ENCODE measurements at places on chromosomes 6 and 20.

DNA sequence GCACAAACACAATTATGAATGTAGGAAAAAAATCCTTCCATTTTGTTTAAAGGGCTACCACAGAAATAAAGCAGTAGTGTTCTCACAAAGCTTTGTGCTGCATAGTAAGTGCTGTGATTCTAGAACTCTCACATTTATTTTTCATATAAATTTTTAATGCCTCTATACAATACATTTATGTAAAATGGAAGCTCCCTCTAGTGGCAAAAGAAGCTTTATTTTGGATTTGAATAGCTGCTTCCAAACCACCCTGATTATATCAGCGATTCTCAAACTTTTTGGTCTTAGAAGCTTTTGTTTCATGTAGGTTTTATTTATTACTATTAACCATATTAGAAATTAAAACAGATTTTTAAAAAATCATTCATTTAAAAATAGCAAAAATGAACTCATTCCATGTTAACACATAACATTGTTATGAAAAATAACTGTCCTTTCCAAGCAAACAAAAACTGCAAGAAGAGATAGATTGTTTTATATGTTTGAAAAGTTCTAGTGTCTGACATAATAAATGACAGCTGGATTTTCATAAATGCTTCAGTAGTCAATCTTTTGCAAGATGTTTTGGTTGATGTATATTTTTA is 38.4 kb downstream of the HS3ST5 start:
- DNase-seq, result no peak

GRCh38 chr20:50286174-50286511 is 95.5 kb downstream of the CEBPB start:
- DNase-seq, result no peak

DNA sequence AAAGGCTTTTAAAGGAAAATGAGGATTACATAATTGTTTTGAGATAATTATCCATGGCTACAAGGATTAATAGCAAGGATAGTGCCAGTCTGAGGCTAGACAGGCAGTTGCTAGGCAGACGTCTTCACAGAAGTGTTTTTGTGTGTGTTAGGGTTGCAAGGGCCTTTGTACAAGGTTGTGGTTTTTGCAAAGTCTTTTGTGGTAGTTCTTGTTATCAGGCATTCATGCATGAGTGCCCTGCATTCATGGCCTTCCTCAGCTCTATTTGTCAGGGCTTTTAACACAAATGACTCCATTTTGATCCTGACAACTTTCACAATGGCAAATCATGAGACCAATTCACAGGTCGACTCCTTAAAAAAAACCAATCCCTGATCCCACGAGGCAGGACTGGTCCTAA is 68.1 kb upstream of the TXNDC5 start:
- no peak for DNase-seq

- no peak for DNase-seq
Measured at GRCh38 chr6:3351105-3351676, 92.4 kb downstream of the PSMG4 start.

DNA sequence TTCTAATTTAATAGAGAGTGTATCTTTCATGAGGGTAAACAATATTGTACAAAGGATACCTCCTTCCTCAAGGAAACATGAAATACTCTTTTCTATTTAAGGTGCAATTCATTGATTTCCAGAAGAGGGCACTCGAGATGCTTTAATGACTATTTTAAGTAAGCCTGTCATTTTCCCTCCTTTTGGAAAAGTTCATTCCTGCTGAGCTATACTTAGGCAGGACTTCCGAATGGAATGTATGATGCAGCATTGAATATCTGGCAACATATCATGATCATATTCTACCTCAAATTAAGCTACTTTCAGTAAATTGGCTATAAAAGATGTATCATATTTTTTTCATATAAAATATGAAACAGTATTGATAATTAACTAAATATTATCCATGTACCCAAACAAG is 5.0 kb downstream of the DST start:
- DNase-seq, result no peak

GRCh38 chr20:60167812-60168211 is 209.6 kb downstream of the CDH26 start:
- no peak for DNase-seq

- DNase-seq, result no peak
Measured at GRCh38 chr6:129598244-129599187, 111.5 kb downstream of the ARHGAP18 start.

DNA sequence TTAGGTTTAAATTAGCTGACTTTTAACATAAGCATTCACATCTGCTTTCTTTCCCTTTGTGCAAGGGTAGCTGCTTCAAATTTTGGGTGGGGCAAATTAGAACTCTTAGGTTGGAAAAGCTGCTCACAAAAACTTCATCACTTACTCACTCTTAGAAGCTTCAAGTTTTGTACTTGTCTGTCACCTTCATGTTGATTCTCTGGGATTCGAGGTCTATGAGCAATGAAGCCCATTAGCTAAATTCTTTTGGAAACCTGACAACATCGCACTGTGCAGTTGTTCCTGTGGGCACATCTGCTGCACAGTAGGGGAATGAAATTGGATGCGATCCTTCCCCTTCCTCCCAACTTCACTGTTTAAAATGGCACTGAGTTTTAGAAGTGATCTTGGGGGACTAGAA is 156.1 kb downstream of the UBE3D start:
- no peak for DNase-seq

DNA sequence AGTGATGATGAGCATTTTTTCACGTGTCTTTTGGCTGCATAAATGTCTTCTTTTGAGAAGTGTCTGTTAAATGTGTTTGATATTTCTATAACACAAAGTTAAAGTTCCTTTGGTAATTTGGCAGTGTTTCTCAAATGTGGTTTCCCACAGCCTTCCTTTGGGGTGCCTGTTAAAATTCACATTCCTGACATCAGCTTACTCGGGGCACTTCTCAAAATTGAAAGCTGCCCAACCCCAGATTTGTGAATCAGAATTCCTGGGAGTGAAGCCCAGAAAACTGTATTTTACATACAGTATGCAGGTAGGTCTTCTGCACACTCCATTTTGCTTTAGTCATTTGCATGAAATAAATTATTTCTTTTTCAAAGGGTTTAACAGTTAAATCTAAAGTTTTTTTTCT is 207.9 kb downstream of the GMPR start:
- DNase-seq, result no peak

DNA sequence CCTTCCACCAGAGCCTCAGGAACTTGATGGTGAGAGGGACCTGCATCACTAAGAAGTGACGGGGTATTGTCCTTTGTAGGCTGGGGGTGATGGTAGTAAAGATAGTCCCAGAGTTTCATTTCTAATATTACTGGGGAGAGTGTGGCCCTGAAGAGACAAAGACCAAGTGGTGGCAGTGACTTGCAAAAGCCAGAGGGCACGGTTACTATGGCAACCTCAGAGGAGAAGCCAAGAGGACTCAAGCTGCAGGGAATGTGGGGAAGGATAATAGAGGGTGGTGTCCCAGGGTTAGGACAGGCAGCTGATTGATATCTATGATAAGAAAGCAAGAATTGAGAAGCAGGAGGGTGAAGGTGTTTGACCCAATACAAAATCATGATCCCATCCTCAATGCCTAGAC is 42.5 kb downstream of the HLA-G start:
- no peak for DNase-seq

- DNase-seq, result no peak
Measured at GRCh38 chr6:34584694-34585093, 28.6 kb upstream of the SPDEF start.

GRCh38 chr6:72413884-72414283 is 208.0 kb upstream of the KCNQ5 start:
- no peak for DNase-seq

DNA sequence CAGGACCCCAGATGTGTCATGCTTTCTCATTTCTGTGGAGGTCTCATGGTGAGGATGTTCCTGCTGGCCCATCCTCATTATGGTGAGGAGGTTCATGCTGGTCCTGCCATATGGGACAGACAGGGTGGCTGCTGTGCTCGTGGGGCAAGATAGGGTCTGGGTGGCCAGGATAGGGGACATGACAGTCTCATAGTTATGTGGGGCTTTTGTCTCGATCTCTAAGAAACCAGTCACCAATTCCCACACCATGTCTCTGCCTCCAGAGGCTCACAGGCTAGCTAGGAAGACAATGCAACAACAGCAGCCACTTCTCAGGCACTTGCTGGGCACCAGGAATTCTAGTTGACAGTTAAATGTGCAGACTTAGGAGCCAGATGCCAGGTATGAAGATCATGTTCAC is 4.2 kb upstream of the MAPK13 start:
- DNase-seq, result no peak

- no peak for DNase-seq
Measured at GRCh38 chr20:41432746-41433145, 66.1 kb upstream of the EMILIN3 start.

DNA sequence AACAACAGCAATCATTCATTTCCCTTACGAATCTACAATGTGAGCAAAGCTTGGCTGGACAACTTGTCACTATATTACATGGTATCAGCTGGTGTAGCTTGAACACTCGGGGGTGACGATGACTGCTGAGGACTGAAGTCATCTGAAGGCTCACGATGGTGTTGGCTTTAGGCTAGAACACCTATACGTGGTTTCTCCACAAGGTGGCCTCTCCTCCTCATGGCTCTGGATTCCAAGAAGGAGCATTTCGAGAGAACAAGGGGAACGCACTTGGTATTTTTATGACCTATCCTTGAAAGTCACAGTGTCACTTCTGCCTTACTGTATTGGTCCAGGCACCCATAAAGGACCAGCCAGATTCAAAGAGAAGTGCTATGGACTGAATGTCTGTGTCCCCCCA is 37.5 kb upstream of the ADGRF1 start:
- DNase-seq, result no peak

GRCh38 chr20:1809611-1810510 is 85.3 kb upstream of the SIRPA start:
- no peak for DNase-seq

DNA sequence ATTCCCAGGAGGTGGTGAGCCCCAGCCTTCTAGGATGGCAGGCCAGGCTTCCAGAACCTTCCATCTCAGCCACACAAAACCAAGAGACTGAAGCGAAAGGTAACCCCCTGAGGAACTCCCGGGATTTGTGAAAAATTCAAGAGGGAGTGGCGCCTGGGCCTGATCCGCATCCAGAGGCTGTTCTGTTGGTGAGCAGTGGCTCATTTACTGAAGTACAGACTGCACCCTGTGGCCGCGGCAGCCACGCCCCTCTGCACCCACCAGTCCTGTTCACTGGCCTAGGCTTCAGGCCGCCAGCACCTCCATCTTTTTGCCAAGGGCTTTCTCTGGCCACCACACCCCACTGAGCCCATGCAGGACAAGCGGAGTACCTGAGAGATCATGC is 79.1 kb upstream of the PTPN1 start:
- no peak for DNase-seq

- DNase-seq, result no peak
Measured at GRCh38 chr20:59822291-59823029, 111.0 kb downstream of the SYCP2 start.

DNA sequence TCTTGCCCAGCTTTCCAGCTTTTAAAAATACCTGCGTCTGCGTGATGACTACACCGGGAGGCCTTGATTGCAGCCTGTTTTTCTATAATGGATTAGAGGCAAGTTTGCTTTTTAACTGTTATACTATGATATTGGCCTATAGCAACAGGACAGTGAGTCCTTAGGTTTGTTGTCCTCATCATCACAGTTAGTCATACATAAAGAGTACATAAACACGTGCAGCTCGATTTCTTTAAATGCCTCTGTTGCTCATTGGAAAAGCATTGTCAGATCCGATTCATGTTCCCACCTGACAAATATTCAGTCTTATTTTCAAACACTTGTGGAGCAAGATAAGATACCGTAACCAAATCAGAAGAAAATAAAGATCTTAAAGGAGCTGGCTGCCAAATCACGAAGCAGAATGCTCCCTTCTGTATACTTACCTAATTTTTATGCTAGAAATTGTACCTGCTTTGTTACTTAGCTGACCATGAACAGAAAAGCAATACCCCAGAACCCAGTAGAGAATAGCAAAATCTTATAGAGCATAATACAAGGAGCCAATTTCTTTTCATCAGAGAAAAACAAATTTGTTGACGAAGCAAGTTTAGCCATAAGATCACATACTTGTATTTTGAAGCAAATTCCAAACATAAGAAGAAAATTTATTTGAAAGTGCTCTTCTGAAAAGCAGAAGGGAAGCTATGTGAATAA is 100.4 kb downstream of the TMEM200A start:
- no peak for DNase-seq
